Mesendoderm (in vitro differentiated cells): ENCODE measurements at places on chromosomes 7 and 10.
A peak's percentile ranks its signal among the peaks of the same experiment; 100 is the strongest.

DNA sequence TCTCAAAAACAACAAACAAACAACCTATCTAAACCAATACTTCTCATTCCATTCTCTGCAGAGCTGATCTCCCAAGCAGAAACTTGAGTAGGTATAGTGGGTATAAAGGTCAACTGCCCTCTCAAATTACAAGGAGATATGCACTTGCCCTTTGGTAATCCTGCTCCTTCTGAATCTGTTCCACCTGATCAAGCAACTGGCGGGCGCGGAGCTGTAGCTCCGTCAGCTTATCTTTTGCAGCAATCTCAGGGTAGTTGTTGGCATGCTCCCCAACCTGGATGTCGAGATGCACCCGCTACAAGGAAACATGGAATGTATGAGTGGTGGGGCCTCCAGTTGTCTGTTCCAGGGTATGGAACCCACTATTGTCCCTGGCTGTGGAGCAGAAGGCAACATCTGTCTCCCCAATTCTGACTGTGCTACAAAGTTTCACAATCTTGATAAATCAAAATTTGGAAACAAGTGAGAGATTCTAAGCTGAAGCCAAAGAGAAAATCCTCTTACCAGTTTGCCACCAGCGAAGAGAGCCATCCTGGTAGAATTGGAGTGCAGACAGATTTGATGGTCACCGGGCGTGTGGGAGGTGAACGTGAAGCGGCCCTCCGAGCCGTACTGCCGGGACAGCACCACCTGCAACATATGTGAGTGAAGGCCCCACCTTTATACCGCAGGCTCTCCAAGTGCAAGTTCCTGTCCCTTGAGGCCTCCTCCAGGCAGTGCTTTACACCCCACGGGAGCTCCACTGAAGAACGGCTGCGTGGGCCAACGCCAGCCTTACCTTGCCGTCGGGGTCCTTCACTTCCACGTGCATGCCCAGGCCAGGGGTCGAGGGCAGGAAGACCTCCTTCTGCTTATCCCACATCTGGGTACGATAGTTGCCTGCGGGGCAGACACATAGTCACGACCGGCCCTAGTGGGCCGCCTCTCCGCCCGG lies 819 bp downstream of the TMED4 start:
- DNase-seq: peak; percentile 22

DNA sequence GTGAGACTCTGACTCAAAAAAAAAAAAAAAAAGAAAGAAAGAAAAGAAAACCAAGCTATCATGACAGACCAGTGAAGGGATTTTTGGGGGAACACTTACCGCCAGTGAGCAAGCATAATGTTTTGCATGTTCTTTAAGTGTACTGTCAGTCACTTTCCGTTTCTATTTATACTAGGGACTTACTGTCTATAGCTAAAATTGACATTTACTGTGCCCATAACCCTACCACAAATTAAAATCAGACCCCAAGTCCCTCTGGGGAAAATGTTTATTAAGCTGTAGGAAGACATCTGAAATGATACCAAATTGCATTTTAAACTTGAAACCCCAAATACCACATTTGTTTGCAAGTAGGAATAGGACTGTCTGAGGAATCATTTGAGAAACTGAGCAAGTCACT lies 252.8 kb downstream of the TRIL start:
- DNase-seq: no peak

GRCh38 chr7:155355745-155356144 lies 58.1 kb downstream of the INSIG1 start:
- no peak for DNase-seq

GRCh38 chr7:71267734-71268469 lies 136.0 kb downstream of the GALNT17 start:
- peak; percentile 69 for DNase-seq

DNA sequence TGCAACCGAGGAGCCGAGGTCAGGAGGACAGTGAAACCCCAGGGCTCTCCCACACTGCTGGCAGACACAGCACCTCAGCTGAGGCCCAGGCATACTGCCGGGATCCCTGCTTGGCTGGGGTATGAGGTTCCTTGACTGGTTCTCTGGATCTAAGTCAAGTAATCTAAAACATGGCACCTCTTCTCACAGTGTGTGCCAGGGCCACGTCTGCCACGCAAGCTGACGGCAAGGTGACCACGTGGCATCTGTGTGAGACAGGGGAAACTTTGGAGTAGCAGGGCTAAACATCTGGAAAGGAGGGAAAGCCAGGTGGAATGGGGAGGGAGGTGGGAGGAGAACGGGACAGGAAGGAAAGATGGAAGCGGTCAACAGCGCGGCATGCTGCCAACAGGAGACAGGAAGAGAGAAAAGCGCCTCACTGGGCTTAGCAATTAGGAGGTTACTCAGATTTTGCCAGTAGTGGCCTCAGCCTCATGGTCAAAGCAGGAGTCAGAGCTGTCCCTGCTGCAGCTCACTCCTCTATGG lies 103.7 kb downstream of the CXCL12 start:
- DNase-seq: no peak

- DNase-seq: no peak
Observed at GRCh38 chr7:106104721-106105260, 7.3 kb downstream of the SYPL1 start.

- no peak for DNase-seq
Observed at GRCh38 chr7:55903985-55904759, 16.9 kb downstream of the ZNF713 start.

DNA sequence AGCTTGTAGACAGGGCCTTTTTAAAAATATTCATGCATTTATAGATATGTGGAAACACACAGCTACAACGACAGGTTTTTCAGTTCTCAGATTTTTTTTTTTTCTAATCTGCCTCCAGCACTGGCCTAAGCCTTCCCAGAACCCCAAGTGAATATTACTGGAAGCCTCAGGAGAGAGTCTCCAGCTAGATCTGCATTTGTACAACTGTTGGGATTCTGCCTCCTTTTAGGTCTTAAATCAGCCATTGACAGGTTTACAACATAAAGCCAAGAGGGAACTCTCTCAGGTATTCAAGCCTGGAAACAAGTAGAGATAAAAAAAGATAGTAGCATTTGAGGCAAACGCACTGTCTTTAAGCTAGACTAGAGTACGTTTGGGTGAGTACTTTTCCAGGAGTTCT lies 275.8 kb downstream of the ANKRD30A start:
- DNase-seq: no peak

GRCh38 chr7:151016505-151016904 lies 7.8 kb downstream of the ATG9B start:
- no peak for DNase-seq
